GM12891 (cell line): ENCODE measurements at places on chromosomes 11 and 22.

DNA sequence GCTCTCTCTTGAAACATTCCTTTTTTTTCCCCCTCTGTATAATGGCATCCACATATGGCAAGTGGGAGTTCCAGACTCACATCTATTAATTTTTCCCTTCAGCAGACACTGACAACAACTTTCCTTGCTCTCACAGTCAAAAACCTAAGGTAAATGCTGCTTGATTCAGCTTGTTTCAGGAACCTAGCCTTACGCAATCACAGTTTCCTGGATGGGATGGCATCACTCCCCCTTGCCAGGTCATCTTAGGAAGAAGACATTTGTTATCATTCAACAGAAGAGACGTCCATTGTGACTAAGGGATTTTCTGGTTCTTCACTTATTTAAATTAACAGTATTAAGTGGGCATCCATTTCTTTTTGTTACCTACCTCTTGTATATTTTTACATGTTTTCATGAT, 112.0 kb upstream of the PDGFD start:
- DNase-seq: no peak

DNA sequence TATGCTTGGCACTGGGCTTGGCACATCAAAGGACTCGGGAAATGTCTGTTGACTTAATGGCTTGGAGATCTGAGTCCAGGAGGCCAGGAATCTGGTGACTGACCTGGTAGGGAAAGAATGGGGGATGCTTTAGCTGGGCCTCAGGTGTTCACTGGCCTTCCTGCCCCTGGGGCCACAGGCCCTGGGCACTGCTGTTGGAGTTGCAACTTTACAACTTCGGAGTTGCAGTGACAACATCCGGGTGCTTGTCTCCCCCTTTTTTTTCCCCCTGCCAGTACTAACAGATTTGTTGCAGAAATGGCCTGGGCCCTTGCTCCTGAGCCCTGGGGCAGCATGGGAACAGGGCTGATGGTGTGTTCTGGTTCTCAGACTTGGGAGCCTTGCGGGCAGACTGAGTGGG, 23.8 kb downstream of the OSBP2 start:
- DNase-seq: no peak

DNA sequence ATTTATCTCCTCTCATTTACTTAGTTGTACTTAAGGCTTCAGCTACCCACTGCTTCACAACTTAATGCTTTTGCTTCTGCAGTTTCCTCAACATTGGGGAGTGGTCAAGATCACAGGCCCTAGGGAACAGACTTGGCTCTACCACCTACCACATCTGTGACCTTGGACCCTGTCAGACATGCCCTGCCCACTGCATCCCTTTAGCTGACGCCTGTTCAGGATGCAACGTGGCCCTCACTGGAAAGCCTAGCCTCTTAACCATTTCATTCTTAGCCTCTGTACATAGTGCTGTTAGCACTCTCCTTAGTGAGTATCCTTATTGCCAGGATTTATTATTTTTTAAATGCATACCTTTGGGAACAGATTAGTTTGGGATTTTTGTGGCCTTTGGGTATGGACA, 34.4 kb downstream of the TNRC6B start:
- no peak for DNase-seq

- DNase-seq: no peak
These were observed 44.4 kb upstream of the TCF20 start for GRCh38 chr22:42314709-42315391.

DNA sequence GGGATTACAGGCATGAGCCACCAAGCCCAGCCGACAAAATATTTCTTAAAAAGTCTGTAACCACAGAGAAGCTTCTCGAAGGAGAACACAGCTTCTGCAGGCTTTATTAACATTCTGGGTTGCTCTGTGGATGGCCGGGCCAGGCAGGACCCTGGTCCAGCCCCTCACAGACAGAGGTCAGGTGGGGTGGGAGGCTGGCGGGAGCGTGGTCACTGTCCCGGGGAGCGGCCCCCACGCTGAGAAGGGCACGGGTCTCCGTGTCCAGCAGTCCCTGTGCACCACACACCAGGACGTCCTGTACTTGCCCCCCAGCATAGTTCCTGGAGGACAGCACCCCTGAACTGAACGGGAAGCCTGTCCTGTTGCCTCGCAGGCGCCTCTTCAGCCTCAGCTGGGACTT, 19.4 kb downstream of the DRD4 start:
- DNase-seq: no peak

DNA sequence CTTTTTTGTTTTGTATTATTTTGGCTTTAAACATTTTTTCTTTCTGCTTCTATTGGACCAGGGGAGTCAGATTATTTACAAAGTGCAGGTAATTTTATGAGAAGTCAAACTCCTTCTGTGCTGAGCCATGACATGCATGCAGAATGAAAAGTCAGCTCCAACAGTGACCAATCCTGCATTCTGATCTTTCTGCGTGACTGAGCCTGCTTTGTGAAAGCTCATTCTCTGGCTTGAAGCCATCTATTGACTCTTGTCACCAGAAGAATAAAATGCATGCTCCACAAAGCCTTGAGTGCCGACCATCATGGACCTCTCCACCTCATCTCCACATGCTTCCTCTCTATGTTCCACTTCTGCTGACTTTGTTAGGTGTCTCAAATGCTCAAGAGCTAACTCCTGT, 50.2 kb downstream of the MIAT start:
- DNase-seq: no peak

- no peak for DNase-seq
These were observed at the start of gene AASDHPPT for GRCh38 chr11:106077609-106078455. Gene AASDHPPT (plus strand): TSS chr11:106077662. CDS start chr11:106077711, 49 bp downstream.

DNA sequence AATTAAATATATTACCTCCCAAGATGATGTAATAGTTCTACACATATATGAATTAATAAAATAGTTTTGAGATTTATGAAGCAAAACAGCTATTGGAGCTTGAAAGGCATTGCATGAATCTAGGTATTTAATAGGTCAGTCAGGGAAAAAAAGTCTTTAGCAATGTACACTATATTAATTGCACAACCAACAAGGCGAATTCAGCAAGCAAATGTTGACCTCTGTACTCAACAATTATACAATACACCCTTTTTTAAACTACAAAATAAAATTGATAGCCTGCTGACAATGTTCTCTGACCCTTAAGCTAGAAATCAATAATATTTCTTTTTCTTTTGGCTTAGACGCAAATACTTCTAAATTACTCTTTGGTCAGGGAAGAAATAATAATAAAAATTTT, 345.5 kb downstream of the LUZP2 start:
- DNase-seq: no peak

- DNase-seq: no peak
These were observed 66.7 kb upstream of the PPARA start for GRCh38 chr22:46083383-46084350.

GRCh38 chr11:33065445-33066178, 26.2 kb downstream of the TCP11L1 start:
- DNase-seq: peak; percentile 45

- DNase-seq: peak; percentile 39
These were observed at the start of gene ZNF215 for GRCh38 chr11:6926208-6927029. Gene ZNF215 (plus strand): TSS chr11:6926426. CDS start chr11:6932273, 5,847 bp downstream.

DNA sequence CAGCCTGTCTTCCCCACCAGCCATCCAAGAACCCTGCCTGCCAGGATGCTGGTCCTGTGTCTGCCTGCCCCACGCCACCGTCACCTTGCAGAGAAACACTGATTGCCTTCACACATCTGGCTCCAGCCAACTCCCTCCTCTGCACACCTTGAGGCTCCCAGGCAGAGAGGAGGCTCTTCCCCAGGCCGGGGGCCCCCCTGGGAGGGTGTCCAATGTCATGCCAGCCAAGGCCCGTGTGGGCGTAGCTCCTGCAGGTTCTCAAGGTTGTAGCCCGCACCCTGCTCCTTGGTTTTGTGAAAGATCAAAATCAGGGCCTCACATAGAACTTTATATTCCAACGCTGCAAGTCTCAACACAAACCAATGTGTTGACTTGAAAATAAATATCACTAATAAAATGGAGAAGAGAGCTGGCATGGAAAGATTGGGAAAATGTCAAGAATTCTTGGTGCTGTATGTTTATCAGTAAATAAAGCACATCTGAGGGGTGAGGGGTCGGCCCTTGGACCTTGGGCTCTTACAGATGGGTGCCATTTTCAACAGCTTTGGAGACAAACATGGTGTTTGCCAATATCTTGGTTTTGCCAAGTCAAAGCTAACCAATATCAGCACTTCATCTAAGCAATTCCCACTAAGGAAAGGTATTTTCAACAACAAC, 6.7 kb upstream of the PPARA start:
- no peak for DNase-seq

DNA sequence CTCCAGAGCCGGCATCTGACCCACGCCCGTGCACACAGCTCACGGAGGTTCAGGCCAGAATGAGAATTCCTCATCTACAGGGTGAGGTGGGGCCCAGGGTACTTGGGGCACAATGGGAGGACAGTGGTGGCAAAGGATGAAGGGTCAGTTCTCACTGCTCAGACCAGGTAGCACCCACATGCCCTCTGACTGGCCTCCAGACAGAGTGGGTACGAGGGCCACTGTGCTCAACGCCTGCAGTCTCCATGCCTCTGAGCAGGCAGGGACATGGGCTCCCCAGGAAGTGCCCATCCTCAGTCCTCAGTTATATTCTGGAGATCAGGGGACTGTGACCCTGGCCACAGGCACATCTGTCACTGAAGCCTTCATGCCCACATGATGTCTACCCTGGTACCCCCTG, 13.0 kb upstream of the CDC42BPG start:
- DNase-seq: no peak

DNA sequence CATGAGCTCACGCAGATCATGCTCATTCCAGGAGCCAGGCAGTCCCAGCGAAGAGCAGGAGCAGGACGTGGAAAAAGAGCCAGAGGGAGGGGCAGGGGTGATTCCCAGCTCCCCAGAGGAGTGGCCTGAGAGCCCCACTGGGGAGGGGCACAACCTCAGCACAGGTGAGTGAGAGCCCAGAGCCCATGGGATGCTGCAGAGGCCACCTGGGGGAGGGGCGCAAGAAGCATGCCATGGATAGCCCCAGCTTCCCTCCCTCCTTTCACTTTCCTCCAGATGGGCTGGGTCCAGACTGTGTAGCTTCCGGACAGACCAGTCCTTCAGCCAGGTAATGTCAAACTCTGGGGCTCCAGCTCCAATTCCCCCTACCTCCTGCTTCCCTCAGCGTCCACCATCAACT, 6.2 kb downstream of the SMTNL1 start:
- DNase-seq: no peak

DNA sequence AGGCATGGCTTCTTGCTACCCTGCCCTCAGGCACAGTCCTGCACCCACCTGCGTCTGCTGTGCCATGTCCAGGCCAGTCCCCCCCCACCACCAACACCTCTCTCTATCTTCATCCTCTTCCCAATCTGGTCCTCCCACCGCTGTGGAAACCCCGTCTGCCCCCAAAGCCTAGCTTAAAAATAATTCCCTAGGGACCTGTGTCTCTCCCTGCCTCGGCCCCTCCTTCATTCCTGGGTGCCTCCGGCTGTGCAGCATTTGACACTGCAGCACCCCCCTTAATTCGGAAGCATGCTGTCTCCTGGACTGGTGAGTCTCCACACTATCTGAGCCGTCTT, 2.5 kb upstream of the ASCL2 start:
- DNase-seq: no peak

DNA sequence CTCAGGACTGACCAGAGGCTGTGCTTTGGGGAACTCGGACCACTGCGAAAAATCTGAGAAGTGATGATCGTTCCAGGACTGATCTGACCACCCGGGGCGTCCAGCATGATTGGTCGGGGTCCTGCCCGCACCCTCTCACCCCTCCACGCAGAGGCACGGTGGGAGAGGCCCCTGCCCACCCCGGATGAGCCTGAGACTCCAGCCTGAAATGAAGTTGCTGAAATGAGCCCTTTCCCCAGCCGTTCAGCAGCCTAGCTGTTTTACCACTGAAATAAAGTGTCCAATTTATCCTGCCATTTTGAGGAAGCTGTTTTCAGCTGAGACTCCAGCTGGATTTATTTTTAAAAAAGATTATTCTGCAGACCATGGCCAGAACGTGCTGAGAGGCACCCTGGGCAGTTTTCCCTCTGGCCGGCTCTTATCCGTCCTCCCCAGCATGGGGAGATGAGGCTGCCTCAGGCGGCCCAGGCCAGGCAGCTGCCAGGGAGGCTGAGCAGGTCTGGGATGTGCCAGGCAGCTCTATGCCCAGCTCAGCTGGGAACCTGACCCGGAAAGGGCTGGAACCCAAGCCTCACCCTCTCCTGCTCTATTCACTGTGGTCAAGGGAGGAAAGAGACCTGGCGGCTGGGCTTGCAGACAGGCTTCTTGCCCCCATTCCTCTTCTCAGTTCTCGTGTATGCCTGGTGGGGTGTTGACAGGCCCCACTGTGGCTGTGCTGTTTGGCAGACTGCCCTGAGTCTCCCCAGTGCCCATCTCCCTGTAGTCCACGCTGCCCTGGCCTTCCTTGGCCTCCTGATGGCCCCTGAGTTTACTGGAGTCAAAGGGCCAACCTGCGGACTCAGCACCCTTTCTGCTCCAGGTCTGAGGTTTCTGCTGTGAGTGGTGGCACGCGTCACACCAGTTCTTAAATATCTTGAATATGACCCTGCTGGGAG, 161.0 kb upstream of the B3GAT1 start:
- DNase-seq: no peak
